ENCODE measurements at places on chromosomes 12 and 14. TPM values are rescaled to one million over a fixed set of nuclear protein-coding genes. Genes with fewer than 3 reads are reported as not detected.

GRCh38 chr12:106054049-106054448 is 84.7 kb downstream of the NUAK1 start:
- no peak for DNase-seq

DNA sequence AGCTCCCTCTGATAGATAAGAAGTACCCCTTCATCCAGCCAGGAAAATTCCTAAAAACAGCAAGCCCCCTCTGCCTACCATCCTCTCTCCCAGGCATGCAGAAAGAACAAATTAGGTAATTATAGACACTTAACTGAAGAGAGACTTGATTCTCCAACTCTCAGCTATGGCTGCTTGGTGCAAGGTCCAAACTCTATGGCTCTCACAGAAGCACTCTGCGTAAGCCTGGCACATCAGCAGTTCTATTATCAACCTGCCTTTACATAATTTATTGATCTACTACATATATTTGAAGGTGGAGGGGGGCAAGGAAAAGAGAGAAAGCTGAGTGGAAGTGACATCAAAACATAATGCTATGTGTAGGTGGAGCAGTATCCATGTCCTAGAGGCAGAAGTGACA is 1.1 kb upstream of the MYO1A start:
- DNase-seq, result no peak

DNA sequence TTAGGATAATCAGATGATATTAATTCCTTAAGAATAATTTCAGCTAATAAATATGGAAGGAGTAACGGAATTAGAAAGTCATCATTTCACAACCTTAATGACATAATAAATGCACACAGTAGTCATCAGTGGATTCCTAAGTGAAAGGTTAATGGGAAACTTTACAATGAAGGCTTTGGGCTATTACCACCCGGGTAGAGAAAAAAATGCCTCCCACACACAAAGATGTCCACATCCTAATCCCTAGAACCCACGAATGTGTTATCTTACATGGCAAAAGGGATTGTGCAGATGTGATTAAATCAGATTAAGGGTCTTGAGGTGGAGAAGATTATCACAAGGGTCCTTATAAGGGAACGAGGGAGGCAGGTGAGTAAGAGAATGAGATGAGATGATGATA is 5.6 kb downstream of the TMED10 start:
- no peak for DNase-seq

DNA sequence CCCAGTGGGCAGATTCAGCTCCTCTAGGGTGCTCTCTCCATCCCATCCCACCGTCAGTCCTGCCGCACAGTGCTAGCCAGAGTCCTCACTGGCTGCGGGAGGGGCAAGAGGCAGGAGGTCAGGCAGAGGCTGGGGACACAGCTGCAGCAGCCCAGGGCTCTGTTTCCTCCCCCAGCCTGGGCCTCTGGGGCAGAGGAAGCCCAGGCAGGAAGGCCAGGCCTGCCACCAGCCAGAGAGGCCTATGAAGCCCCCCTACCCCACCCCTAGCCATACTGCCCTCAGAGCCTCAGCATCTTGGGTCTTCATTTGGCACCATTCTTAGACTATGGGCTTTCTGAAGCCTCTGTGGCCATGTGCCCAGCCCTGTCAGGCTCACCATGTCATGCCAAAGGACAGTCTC is 3.4 kb downstream of the ACVRL1 start:
- DNase-seq, result no peak

RFLNA gene
- total RNA-seq, result not detected

JPH4 gene
- total RNA-seq, result not detected

- DNase-seq, result no peak
Measured at GRCh38 chr14:23831596-23831995, 122.0 kb upstream of the DHRS4 start.

DNA sequence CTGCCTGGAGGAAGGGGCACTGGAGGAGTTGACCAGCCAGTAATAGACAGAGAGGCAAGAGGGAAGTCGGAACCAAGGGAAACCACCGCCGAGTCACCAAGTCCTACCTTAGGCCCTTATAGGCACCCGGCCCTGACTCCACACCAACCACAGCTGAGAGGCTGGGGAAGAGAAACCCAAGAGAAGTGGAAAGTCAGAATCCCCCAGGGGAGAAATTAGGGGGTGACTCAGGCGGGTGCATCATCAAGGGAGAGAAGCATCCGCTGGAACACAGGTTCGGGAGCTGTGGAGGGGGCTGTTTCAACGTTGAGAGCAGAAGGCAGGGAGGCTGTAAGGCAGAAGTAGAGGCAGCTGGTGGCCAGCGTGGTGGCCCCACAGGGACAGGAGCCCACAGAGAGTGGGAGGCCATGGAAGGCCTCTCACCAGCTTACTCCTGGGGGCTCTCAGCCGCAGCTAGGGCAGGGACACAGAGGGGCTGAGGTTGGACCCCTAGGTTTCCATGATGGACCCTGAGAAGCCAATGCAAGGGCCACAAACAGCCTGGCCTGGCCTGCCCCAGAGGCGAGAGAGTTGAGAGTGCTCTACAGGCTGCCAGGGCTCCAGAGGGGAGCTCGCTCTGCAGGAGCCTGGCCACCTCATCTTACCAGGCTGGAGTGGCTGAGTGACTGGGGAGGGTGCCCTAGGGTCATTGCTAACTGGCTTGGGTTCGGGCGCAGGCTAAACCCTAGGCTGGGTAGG is 1.4 kb upstream of the TRMT61A start:
- DNase-seq, result no peak

- no peak for DNase-seq
Measured at GRCh38 chr14:80264702-80265101, 53.4 kb upstream of the DIO2 start.

C12orf50 gene
- not detected for total RNA-seq

- peak; percentile 40 for DNase-seq
Measured at GRCh38 chr12:48110691-48111311, 4.9 kb upstream of the SENP1 start.

DNA sequence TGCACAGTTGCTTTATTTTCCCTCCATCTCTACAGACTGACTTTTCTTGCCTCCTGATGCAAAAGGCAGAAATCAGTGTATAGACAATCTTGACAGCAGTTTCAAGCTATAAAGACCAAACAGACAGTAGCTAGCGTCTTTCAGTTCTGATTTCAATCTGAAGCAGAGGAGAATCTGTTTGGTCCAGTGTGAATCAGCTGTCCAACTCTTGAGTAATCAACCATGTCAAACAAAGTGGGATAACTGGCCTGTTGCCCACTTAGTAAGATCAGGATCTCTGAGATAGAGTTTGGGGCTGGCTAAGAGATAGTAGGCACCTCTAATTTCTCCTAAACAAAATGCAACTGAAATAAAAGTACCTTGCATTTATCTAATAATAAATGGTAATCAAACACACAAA is 797.4 kb upstream of the FBXO33 start:
- no peak for DNase-seq

POTEG gene
- not detected for total RNA-seq

DNA sequence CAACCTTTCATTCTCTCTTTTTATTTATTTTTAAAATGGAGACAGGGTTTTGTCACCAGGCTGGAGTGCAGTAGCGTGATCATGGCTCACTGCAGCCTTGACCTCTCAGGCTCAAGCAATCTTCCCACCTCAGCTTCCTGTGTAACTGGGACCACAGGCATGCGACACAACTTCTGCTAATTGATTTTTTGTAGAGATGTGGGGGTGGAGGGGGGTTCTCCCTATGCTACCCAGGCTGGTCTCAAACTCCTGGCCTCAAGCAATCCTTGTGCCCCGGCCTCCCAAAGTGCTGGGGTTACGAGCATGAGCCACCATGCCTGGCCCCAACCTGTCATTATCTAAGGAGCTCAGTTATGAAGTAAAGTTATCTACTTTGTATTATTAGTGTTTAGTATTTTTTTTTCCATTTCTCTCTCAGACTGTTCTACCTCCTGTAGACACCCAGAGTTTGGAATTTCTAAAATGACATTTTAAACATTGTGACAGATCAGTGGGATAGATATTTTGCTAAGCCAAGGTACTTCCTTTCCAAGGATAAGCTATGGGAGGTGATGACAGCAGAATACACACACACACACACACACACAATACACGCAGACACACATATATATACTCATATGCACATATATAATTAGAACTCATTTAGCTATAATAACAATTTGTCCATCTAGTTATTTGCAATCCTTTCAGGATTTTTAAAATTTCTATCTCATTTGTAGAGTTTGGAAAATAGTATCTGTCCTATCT is 2.1 kb upstream of the USP44 start:
- DNase-seq, result no peak

GRCh38 chr14:69630360-69630759 is 19.0 kb downstream of the SUSD6 start:
- DNase-seq, result no peak

DNA sequence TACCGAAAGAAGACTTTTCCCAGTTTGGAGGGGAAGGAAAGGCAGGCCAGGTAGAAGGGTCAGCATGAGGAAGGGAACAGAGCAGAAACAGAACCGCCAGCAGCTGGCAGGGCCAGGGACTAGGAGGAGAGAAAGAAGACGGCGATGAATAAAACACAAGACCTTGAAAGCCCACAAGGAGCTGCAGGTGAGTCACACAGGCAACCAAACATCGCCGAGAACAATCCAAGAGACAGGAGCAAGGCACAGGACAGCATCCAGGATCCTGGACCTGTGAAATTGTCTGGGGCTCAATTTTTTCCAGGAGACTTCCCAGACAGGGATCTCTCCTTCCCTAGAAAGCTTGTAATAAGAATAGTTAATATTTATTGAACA is 47.3 kb downstream of the NUAK1 start:
- DNase-seq, result no peak

DNA sequence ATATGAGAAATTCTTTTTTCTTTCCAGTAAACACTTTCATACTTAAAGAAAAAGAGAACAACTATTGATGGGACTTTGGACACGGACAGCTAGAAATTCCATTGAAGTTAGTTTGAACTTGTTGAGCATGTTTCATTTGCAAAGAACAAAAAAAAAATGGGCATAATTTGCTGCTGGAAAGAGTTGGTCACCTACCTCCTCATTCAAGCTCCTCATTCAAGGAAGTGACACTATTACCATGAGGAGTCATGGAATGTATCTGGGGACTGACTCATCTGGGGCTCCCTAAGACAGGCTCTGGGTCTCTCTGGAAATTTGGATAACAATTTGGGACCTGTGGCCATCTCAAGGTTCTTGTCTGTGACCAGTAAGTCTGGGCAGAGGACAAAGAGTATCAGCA is 50.4 kb downstream of the KICS2 start:
- DNase-seq, result peak; percentile 20

TAS2R20 gene
- 1.8 TPM for total RNA-seq

GRCh38 chr12:69392179-69392928 is 32.8 kb downstream of the YEATS4 start:
- DNase-seq, result no peak

DNA sequence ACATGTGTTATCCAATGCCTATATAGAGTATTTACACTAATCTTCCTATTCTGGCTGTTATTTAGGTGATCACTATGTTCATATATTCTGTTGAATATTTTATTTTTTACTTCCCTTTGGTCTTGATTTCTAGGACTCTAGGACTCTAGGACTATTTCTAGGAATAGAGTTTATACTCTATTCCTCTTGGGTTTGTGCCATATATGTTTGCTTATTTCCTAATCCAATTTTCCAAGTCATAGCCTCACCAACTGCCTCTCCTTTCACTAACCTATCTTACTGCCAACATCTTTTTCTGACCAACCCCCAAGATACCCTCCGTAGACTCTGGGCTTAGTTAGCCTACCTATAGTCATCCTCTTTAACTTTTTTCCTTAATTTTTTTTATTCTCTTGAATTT is 28.5 kb downstream of the ARF6 start:
- DNase-seq, result no peak

RPL10L gene
- total RNA-seq, result not detected

DNA sequence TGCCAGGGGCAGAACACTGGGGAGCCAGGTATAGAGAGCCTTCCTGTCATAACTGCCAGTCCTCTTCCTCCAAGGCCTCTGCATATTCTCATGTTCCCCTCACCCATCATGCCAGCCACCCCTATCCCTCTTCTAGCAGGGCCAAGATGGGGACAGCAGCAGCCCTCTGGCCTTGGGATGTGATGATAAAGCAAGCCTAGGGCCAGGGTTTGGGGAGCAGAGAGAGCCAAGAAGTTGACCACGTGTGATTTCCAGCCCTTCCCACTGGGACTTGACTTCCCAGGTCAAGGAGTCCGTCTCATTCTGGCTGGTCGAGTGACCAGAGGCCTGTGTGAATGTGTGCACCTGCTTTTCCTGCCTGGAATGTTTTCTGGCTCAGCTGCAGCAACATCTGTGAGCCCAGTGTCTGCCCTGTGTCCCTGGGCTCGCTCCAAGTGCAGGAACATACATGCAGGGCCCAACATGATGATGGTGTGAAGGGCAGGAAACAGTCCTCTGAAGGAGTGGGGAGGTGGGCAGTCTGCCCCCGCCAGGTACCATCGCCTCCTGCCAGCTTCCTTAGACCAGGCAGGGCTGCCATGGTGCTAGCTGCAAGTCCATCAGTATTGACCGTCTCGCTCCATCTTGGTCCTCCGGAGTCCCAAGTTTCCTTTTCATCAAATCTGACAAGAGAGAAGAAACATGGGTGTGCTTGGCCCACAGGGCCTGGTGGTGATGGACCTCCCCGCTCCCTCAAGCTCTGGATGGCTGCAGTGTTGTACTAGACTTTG is 21.0 kb downstream of the VASH1 start:
- no peak for DNase-seq

AGAP2 gene
- total RNA-seq, result 0.40 TPM

All from PC-9 (cell line).